ENCODE measurements at places on chromosomes 5 and 9.
A peak's percentile ranks its signal among the peaks of the same experiment; 100 is the strongest.

GRCh38 chr5:97096191-97096590 is 46.2 kb downstream of the LIX1 start:
- no peak for DNase-seq

- DNase-seq = no peak
These were observed 174.9 kb upstream of the MVB12B start for GRCh38 chr9:126151686-126152134.

- DNase-seq = no peak
These were observed 88.8 kb upstream of the PAM start for GRCh38 chr5:102666164-102666946.

GRCh38 chr9:87324613-87325194 is 173.0 kb upstream of the DAPK1 start:
- no peak for DNase-seq

GRCh38 chr9:18208166-18209059 is 265.5 kb upstream of the ADAMTSL1 start:
- DNase-seq = peak; percentile 56

DNA sequence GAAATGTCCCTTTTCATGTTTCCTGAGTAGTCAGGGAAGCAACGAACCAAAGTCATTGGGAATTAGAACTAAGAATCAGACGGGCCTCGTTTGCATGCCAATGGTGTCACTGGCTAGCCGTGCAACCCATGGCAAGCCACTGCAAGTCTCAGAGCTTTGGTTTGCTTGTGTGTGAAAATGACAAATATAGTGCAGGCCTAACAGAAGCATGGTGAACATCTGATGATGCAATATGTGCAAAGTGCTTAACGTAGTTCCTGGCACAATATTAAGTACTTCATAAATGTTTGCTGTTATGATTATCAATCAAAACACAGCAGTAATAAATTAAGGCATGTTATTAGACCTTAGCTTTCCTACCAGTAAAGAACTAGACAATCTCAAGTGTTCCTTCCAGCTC is 118.0 kb upstream of the TRIM32 start:
- no peak for DNase-seq

- DNase-seq = no peak
These were observed 226.4 kb downstream of the EFNA5 start for GRCh38 chr5:107444300-107444699.

DNA sequence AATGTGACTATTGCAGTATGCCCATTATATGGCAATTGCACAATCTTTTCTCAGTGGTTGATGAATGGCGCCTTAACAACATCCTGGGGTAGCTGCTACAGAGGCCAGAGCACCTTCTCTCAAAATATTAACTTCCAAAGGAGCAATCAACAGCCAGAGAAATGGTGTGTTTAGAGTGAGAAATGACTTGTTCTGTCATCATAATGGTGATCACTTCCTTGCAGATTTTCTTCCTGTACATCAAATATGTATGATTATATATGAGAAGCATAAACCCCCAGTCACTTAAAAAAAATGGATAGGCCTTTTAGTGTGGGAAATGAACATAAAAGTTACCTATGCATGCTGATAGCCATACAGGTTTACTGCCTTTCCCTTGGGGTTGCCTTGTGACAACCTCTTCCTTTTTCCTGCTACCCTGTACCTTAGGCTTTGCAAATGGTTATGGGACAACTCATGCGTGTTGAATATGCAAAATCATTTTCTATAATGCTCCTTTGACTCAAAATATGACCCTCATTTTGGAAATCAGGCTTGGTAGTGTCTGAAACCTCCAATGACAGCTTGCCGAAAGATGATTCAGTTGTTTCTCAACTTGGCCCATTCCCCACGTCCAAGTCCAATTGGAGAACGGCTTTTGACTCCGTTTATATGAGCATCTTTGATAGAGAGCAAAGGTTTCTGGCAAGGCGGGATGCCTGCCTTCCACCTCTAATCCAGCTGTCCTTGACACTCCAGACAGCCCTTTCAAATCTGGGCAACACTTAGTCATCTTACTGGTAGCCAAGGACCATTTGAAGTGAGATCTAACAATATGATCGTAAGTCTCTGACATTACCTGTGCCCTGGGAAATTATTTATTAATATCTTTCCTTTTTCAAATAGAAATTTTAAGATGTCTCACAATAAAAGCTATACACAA is 69.3 kb downstream of the SLC1A1 start:
- no peak for DNase-seq

DNA sequence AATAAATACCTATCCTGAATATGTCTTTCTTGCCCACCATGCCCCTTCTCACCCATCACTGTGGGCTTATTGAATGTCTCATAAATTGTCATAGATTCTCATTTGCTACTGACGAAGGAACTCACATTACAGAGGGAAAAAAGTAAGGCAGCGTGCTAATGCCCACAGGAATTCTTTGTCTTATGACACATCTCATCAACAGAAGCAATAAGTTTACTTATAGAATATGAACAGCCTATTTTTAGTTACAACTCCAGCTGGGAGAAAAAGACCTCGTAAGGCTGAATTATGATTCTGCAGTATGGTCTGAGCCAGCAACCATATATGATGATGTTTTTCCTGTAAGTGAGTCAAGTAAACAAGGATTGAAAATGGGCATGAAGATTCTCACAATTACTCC is 22.4 kb upstream of the ATG10 start:
- DNase-seq = no peak

DNA sequence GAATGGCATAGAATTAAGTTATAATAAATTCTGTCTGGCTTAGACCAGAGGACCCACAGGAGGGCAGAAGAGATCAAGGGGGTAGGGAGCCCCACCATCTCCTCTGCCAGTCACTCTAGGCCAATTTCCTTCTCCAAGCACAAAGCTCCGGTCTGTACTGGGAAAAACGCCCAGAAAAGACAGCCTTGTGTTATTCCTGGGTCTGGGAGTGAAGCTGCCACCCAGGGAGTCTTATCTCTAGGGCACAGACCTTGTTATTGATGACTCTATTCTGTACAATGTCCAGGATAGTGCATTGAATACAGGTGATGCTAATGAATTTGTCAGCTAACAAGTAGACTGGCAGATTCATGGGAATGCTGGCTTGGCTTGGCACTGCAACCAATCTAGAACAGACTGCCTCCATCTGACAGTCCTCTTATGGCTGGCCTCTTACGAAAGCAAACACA is 60.7 kb downstream of the MED27 start:
- no peak for DNase-seq

- DNase-seq = no peak
These were observed 592.5 kb downstream of the CCDC171 start for GRCh38 chr9:16145196-16145950.

DNA sequence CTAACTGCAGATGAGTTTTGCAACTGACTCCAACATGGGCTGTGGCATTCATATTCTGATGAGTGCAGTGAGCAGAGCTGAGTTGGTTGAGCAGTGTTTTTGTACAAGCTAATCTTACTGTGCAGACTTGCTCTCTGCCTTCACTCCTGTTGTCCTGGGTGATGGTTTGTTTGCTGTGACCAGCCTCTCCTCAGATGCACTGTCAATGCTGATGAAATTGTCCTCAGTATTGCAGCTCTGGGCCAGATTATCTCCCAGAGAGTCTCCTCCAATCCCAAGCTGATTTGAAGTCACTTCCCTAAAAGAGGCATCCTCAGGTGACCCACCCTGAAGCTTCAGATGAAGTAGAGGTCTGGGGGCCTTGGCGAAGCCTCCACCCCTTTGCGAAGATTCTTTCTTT is 581.8 kb downstream of the ACTL7B start:
- no peak for DNase-seq

- DNase-seq = peak; percentile 29
These were observed 4.6 kb downstream of the BASP1 start for GRCh38 chr5:17221843-17222636.

- DNase-seq = no peak
These were observed 420.1 kb upstream of the MEF2C start for GRCh38 chr5:89303033-89303480.

DNA sequence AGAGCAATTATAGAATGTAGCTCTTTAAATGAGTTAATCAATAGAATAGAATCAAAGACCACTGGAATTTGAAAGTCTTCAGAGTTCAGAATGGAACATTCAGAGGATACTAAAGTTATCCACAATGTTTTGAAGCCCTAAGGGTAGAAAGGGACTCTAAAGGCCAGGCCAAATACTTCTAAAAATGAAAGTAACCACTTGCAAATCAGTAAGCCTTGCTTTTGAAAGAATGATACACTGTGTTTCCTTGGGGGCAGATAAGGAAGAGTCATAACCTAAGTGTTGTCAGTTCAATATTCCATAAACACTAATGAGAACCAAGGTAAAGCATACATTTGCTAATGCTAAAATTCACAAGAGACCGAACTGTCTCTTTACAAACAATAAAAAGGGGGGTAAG is 813.5 kb downstream of the PTPRD start:
- no peak for DNase-seq
